M059J (cell line): ENCODE measurements at places on chromosomes 6 and 20.

DNA sequence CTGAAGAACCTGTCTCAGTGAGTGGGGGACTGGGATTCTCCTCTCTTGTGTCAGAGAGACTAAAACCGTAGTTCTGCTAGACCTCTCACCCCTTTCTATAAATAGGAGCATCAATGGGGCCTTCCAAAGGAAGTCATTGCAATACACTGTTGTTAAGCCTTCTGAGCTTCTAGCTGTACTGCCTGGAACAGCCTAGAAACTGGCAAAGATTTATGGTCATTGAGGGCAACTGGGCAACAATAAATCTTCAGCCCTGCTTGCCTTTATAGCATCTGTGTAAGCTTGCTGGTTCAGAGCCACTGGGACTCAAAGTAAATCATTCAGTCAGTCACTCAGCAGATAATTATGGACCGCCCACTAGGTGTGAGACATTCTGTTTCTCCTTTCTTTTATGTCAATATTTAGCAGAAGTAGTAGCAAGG lies 53.2 kb downstream of the PPP1R14C start:
- DNase-seq = no peak

DNA sequence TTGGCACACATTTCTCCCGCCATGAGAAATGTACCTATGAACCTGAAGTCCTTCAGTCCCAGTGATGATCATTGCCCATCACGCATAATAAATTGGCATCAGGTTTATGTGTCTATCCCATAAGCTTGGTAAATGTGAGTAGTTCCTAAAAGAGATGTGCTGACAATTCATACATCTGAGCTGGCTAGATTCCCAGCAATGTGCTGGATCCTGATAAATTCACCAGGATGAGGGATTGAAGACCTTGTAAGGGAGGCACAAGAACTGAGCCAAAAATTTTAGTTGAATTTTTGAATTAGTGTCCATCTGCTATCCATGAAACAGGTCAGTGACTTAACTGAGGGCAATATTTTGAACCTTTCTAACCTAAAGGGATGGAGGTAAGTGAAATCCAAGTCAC lies 267.9 kb upstream of the CITED2 start:
- no peak for DNase-seq

DNA sequence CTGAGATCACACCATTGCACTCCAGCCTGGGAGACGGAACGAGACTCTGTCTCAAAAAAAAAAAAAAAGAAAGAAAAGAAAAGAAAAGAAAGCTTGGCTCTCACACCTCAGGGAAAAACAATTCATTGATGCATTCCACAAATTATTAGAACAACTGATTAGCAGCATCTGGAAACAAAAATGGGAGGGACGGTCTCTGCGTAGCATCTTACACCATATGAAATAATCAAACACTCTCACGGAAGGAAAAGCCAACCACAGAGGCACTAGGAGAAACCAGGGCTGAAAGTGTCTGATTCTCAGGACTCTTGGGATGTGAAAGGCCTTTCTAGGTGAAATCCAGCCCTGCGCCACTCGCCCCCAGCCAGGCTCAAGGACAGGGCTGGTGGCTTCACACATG lies 2.3 kb upstream of the HELZ2 start:
- no peak for DNase-seq

DNA sequence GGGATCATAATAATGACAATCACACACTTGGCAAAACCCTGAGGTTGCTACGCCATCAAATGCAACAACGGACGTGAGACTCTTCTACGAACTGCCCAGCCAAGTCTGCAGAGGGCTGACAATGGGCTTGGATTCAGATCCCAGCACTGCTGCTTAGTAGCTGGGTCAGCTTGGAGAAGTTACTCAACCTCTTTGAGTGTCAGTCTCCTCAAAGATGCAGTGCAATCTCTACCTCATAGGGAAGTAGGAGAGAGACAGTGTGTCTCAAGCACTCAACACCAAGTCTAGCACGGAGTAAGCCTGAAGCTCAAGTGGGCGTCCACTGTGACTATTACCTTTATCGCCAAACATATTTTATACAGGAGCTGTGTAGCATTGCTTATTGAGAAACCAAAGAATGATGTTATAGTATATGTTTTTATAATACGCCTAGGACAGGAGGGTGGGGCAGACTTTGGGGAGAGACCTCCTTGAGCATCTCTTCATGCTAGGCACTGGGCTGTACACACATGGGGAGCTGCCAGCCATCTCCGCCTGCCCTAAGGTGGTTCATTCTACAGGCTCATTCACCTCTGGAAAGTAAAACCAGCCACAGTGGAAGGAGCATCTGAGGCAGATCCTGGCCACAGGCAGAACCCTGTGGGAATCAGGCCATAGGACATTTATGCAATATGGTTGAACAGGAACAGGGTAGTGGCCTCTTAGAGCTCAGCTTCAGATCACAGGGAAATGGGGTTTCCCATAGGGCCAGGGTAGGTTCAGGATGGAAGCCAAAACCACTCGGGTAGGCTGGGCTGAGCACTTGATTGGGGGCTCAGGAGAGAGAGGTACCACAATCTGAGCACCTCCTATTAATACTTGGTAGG lies 160.2 kb downstream of the MRPL14 start:
- DNase-seq = no peak

GRCh38 chr6:47722194-47722593 lies 23.8 kb downstream of the ADGRF4 start:
- DNase-seq = peak; percentile 45

DNA sequence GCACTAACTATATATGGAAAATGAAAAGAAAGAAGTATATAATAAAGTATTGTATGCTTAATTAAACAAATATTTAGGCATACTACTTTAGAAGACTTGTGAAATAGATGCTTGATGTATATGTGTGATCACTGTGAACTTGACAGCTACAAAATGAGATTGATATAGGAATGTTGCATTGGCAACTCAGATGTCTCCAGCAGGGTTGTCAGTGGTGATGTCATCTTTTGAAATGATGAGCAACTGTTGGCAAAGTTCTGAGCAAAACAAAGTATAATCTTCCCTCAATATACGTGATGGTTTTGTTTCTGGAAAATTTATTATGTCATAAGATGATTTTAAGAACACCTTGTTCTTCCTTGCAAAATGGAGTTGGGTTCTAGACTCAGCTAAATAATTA lies 133.8 kb downstream of the ARID1B start:
- peak; percentile 14 for DNase-seq

DNA sequence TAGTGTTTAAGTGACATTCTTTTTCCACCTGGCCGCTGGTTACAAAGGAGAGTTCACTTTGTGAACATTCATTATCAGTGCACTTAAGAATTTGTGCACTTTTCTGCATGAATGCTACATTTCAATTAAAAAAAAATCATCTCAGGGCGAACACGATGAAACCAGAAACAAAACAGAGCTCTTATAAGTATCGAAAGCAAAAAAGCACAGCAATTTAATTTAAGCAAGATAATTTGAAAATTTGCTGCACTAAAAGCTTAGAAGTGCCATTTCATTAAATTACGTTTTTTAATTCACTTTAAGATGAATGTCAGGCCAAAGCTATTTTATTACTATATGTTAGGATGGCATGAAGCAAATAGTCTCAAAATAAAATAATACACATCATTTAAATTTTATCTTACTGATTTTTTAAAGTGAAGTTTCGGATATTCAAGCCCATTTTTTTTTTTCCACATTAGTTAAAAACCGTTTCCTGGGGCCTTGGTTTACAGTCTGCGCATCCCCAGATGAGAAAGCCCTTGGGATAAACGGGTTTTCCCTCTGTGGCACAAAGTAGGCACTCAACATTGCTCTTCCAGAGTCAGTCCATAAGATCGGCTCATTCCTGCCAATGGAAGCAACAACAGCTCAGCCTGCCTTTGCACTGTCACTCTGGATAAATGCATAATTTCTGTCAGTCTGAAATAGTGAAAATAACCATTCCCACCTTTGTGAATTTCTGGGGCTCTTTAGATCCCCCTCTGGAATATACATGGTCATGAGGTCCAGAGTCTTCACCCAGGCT lies 80.1 kb downstream of the FYN start:
- no peak for DNase-seq

DNA sequence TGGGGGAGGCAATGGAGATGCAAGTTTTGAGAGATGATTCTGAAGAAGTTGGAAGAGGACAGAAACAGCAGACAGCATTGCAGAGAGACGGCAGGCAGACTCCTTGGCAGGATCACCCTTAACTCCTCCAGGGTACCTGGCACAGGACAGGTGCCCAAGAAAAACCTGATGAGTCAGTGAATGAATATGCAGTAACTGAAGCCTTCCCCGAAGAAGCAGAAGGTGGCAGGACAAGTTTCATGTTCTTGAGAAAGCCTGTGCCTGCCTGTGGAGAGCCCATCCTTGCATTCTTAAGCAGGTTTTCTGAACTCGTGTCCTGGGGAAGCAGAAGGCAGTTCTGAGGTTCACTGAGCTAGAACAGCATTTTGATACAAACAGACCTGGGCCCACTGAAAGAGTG lies 79.6 kb upstream of the SASH1 start:
- DNase-seq = peak; percentile 22

- DNase-seq = peak; percentile 50
Measured at GRCh38 chr20:1876217-1876921, 18.8 kb upstream of the SIRPA start.

- DNase-seq = no peak
Measured at GRCh38 chr20:33680686-33681085, 5.5 kb downstream of the E2F1 start.

- peak; percentile 78 for DNase-seq
Measured at GRCh38 chr6:52407467-52407866, 12.7 kb upstream of the EFHC1 start.

GRCh38 chr6:70592391-70593117 lies 25.8 kb downstream of the SDHAF4 start:
- DNase-seq = no peak

DNA sequence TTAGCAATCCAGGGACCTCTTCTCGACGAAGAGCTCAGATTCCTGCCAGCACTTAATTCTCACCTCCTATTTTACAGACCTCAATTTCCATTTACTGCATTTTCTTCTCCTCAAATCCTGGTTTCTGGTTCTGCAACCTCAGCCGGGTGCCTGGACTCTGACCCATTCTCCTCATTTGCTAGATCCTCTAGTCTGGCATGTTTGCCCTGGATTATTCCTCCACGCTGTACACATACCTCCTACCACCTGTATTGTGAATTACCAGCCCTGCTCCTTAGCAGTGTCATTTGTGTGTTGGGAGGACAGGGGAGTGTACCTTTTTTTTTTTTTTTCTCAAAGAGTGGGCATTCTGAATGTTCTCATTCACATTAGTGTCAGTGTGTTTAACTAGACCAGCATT lies 204.4 kb downstream of the ZMYND8 start:
- no peak for DNase-seq

DNA sequence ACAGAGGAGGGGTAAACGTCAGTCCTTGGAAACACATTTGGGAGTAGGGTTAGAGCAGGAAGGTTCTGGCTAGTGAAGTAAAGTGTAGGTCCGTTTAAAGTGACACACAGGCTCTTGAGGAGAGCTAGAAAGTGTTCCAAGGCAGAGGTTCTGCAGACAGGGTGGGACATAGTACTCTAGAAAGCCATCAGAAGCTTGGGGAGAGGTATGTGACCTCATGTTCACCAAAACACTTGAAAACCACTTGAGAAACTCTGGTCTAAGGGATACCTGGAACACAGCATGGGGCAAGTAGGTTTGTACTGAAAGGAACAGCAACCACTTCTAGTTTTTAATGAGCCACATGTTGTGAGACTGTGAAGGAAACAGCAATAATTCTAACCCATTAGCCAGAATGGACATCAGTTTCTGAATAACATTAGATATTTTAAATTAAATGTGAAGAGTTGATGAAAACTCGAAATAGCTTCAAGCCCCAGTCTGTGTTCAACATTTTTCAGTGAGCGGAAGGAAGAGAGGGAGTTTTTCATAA lies 49.0 kb downstream of the SOBP start:
- no peak for DNase-seq

DNA sequence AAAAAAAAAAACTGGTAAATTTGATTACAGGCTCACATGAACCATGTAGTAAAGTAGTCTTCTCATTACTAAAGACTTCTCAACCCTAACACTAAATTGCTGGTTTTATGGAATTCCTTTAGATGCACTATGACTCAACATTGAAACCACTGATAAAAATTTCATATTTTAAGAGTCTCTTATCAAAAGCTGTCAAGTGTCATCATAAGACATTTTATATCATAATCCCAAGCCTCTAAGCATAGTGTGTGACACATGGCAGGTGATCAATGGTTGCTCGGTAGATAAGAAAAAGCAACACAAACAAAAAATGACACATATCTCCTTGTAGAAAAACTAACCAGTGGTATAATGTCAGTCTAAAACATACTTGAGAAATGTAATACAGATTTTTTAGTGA lies 258.4 kb downstream of the RNGTT start:
- no peak for DNase-seq

DNA sequence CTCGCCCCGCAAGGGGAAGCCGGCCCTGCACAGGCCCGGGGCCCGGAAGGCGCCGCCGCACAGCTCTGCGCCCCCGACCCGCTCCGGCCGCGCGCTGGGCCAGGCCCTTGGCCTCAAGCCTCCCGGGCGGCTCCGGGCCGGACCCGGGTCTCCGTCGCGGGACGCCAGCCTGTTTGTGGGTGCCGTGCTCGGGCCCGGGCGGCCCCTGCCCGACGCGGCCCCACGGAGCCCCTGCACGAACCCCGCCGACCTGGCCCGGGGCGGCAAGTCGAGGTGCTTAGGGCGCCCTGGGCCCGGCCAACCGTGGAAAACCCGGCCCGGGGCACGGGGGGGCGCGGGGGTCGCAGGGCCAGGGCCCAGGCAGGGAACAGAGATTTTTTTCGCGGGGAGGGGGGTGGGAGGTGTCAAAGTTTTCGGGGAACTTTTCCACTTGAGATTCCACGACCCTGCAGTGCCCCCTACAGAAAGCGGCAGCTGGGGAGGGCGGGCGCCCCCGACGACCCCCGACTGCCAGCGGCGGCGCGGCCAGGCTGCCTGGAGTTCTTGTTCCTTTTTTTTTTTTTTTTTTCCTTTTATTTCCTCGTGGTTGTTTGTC lies 805 bp upstream of the STX16 start:
- DNase-seq = no peak

- DNase-seq = peak; percentile 61
Measured at GRCh38 chr6:133235221-133235620, 5.9 kb upstream of the EYA4 start.

DNA sequence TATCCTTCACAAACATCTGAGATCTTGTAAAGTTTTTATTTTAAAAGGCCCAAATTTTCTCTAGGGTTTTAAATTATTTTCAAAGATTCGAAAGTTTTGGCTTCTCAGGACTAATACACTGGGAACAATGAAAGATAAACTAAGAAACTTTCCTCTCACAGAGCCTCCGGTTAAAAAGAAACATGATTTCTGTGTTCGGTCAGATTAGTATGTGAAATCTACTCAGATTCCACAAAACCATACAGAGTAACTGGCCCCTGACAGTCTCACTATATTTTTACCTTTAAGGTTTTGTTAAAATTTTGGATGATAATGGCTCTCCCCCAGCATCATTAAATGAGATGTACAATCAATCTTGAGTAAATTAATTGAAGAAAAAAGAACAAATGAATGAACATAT lies 471.0 kb downstream of the COL12A1 start:
- DNase-seq = no peak

GRCh38 chr6:6057442-6058053 lies 50.8 kb upstream of the NRN1 start:
- DNase-seq = peak; percentile 54
